ENCODE measurements at places on chromosomes 5 and 9.

DNA sequence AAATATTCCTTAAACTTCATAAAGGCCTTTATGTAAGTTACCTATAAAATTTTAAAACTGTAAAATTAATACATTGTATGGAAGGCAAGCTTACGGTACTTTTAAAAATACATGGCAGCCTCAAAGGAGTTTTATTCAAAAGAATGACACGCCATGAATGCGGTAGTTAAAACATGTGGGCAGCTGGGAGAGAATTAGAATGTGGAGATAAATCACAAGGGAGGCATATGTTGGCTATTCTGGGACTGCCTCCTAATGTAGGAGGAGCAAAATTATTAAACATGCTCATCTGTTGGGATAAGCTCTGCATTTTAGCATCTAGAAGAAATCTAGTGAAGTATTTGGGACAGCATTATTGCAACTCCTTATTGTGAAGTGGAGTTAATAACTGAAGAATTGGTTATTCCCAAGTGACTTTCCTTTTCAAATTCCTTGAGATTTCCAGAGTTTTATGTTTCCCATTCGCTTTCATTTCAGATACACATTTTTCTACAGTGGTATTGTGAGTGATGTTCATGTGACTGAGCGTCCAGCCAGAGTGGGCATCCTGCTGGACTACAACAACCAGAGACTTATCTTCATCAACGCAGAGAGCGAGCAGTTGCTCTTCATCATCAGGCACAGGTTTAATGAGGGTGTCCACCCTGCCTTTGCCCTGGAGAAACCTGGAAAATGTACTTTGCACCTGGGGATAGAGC lies 109.4 kb downstream of the CMYA5 start:
- DNase-seq, result no peak

DNA sequence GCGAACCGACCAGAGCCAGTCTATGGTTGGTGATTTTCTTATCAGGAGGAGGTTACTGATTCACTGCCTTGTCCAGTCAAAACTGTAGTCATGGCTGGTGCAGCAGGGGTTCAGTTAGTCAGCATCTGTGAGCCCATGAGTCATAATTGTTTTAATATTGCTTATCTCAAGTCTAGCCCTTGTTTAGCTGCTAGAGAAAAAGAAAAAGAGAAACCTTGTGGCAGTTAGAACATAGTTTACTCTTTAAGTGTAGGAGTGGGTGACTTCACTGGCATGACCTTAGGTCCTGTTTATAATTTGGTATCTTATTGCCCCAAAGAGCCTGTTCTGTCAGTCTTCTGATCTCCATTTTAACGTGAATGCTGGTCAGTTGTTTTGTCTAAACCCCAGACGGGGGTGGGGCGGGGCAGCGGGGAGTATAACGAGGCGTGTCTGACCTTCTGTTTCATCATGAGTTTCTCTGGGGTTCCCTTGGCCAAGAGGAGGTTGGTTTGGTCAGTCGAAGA lies 76.9 kb upstream of the NFIL3 start:
- DNase-seq, result no peak

GRCh38 chr5:65797481-65797880 lies 75.5 kb downstream of the NLN start:
- DNase-seq, result no peak

DNA sequence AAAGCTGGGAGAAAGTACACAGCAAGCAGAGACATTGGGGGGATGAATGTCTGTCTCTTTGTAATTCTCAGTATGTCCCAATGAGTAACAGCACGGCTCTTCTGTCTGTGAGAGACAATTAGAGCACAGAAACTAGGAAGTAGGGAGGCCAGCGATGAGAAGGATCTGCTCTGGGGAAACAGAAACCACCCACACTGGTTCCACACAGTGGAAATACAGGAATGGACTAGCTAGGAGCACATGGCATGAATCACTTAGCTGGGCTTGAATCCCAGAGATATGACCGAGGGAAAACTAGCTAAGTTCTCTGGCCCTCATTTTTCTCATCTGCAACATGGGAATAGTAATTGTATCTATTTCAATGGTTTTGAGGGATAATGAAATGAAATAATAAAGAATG lies 895.9 kb downstream of the TLE4 start:
- DNase-seq, result no peak

DNA sequence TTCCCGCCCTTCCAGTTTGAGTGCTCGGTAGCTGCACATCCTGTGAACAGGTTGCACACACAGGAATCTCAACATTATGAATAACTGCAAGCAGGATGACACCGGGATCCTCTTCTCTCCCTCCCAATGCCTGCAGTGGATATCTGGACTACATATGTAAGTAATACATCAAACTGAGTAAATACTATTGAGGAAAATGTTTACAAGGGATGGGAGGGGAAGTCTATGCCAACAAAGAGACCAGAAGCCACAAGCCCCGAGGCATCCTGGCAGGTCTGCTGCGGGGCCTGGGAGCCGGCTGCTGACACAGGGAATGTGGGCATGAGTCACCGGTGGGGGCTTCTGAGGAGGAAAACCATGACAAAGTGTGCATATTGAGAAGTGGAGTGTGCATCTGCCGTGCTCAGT lies 8.6 kb upstream of the ANKRD33B start:
- DNase-seq, result no peak

Data from lower lobe of right lung (tissue), 2 donors.